ENCODE measurements at places on chromosomes 3 and 15.

- no peak for DNase-seq
Observed at GRCh38 chr3:170507063-170507462, 78.8 kb downstream of the SLC7A14 start.

DNA sequence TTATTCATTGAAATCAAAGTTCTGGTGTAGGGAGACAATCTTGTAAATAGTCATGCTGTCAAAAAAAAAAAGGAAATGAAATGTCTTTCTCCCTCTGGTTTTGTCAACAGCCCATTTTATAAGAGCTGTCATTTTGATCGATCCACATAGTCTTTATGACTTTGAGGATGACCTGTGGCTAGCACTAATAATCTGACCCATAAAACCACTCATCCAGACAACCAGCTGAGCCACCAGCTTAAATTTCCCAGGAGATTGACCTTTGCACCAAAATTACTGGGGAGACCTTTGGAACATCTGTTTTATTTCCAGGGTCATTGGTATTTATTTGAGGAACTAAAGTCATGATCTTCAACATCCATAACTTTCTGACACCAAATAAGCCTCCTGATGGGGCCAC, 98.5 kb upstream of the MME start:
- no peak for DNase-seq

GRCh38 chr3:128352326-128352725, 114.4 kb downstream of the DNAJB8 start:
- DNase-seq: no peak

DNA sequence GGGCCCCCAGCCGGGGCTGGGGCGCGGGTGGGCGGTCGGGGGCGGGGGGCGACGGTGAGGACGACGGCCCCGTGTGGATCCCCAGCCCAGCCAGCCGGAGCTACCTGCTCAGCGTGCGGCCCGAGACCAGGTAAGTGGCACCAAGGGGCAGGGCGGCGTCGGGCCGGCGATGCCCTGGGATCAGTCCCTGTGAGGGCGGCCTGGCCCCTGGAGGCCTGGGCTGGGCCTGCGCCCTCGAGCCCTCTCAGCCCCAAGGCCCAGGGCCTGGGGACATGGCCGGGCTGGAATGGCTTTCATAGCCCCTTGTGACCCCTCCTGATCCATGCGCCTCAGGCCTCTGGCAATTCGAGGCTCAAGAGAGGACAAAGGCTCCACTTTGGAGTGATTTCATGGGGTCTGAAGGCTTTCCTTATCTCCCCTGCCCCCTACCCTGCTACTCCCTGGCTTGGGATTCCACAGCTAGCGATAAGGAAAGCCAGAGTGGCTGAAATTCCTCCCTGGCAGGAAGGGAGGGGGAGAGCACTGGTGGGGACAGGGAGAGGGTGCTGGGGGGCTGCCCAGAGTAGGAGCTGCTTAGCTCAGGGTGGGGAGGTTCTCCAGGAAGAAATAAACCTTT, 418 bp downstream of the ALPK3 start:
- no peak for DNase-seq

DNA sequence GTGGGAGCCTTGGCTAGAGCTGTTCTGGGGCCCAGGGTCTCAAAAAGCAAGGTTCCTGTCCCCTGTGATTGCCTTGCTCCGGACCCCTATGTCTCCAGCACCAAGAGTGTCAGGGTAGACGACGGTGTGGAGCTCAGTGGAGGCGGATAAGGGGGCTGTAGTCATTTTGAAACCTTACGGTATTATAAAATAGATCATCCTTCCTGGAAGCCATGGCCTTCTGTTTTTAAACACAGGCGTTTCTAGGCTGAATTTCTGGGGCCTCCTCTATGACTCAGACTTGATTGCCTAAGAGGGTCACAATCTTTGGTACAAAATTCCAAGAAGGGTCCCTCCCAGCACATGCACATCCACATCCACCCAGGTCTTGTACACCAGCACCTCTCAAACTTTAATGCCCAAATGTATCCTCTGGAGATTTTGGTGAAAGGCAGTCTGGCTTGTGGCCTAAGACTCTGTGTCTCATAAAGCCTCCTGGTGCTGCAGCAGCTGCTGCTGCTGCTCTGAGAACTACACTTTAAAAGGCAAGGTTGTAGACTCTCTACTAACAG, 70.5 kb upstream of the XCR1 start:
- no peak for DNase-seq

GRCh38 chr15:45773149-45773548, 138.3 kb downstream of the SQOR start:
- no peak for DNase-seq

DNA sequence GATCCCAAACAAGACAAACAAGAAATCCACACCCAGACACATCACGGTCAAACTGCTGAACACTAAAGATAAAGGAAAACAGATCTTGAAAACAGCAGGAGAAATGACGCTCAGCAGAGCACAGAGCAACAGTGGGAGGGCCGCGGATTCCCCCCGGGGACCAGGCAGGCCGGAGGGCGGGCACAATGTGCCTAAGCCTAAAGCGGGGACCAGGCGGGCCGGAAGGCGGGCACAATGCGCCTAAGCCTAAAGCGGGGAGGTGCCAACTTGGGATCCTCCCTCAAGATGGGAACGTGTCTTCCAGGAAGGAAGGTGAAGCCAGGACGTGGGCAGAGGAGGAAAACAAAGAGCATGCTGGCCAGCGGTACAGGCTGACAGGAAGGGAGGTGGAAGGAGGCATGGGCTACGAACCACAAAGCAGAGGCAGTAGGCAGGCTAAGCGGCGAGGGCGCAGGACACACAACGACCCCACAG, 31.1 kb downstream of the CYFIP1 start:
- DNase-seq: no peak

DNA sequence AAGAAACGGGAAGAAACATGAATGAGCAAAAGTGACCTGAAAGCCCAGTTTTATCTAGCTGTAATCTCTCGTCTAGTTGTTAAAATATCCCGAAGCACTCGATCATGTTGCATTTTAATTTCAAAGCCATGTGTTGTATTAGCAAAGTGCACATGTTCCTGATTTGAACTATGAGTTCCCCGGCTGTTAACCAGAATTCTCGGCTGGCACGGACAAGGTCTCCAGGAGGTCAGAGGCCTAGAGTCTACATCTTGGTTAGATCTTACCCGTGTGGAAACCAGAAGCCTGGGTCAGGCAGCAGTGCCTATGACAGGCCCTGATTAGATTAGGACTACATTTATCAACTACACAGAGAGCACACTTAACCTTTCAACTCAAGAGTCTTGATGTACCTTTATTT, 195.8 kb downstream of the CDIN1 start:
- no peak for DNase-seq

DNA sequence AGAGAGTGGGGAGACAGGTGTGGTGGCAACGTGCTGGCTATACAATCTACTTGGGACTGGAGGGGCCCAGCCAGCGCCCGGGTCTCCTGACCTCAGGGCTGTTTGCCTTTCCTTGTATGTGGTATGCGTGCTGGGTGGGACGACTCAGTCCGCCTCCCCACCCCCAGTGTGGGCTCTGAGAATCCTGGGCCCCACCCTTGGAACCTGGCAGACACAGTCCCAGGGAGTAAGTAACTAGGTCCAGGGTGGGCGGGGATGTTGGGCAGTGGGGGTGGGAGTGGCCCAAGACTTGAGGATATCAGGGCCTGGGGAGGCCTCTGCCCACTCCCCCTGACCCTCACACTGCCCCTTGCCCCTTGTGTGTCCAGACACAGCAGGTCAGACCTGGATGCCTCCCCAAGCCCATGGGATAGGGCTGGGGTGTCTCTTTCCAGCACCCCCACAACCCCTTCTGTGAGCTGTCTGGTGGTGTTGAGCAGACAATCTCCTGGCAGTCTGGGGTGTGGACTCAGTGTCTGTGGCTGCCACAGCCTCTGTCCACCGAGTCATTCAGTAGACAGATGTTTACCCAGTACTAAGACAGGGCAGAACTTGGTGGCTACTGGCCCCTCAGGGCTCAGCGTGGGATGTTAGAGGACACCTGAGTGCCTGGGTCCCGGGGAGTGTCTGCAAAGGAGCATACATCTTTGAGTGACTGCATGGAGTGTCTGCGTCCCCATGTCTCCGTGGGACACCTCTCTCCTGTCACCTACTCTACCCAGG, 1.3 kb downstream of the CHST13 start:
- DNase-seq: no peak

DNA sequence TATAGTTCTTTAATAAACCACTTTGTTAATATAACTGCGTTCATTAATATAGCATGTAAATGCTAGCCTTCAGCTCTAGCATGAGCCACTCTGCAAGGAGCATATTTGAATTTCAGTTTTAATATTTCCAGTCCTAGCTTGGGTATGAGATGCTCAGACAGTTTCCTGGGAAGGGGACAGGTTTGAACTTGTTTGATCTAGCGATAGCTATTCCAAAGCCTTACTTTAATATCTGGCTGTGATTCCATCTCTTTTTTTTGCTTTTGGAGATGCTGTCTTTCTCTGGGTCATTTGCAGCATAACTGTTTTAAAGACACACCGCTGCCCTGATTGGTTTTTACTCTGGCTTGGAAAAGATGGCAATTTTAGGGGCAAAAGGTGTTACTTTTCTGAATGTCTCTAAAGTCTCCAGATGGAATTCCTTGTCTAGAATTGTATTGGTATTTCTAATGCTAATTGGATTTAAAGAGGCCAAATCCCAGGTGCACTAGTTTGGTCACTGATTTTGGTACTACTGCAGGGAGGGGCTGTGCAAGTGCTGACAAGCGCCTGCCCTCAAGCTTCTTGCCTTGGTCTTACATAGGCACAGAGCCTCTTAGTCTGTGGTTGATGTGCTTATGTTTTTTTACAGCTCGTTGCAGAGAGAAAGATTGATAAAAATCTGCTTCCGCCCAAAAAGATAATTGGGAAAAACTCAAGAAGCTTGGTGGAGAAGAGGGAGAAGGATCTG, 2.8 kb downstream of the NISCH start:
- no peak for DNase-seq

DNA sequence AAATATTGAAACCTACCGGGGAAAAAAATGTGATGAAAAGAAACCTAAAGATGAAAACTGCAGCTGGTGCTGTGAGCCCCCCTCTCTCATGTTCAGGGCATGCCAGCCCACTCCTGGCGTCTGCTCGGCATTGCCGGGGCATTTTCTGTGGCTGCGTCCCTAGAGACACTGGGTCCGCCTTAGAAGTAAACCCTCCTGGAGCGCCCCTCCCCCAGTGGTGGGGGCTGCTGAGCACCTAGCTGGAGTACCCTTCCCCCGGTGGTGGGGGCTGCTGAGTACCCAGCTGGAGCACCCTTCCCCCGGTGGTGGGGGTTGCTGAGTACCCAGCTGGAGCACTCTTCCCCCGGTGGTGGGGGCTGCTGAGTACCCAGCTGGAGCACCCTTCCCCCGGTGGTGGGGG, 24.5 kb upstream of the GABRA5 start:
- DNase-seq: no peak

DNA sequence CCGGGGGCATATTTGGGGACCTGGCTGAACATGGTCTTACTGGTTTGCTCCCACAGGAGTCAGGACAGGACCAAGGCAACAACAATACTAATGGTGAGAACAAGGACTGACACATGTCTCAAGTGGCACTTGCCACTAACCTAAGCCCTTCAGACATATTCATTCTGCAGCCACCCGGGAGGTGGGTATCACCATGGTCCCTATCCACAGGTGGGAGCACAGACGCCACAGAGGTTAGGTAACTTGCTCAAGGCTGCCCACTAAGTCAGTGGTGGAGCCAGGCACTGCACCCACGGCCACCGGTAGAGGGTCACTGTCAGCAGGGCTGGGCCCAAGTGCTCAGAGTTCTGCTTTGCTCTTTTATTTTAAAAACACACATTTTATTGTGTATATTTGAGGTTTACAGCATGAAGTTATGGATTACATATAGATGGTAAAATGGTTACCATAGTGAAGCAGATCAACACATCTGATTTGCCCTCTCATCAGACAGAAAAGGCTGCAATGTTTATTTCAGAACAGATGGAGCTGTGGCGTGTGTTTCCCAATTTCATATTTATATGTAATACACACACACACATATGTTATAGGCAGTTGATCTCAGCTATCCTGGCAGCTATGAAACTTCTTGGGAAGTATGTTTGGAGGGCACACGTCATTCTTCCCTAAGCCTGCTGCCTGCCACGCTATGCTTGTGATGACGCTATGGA, 30.0 kb upstream of the SLC41A3 start:
- no peak for DNase-seq

DNA sequence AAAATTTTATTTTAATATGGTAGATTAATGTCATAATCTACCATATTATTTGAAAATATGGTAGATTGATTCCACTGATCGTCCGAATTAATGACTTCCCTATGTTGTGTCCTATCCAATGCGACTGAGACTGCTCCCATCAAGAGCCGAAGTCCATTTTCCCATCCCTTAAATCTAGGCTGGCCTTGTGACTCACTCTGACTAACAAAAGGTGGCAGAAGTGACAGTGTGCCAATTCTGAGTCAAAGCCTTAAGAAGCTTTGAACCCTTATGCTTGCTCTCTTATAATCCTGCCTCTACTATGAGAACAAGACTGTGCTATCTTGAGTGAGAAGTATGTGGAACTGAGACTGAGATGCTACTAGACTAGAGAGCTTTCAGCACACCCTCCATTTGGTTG, 387.2 kb downstream of the ROBO1 start:
- no peak for DNase-seq

- no peak for DNase-seq
Observed at GRCh38 chr15:57945616-57946015, 119.9 kb downstream of the ALDH1A2 start.

DNA sequence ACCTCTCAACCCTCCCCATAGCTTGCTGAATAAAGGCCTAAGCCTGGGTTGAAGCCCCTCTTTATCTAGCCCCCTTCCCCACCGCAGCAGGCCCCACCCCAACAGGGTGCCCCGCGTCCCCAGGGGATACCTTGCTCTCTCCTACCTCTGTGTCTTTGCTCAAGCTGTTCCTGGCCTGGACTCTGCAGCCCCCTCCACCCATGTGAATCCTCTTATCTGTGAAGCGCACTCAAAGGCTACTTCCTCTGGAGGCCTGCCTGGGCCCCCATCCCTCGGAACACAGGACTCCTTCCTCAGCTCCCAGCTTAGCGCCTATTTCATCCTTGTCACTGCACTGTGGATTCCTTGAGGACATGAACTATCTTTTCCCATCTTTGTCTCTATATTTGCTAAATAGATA, 61.4 kb upstream of the HERC1 start:
- DNase-seq: no peak

DNA sequence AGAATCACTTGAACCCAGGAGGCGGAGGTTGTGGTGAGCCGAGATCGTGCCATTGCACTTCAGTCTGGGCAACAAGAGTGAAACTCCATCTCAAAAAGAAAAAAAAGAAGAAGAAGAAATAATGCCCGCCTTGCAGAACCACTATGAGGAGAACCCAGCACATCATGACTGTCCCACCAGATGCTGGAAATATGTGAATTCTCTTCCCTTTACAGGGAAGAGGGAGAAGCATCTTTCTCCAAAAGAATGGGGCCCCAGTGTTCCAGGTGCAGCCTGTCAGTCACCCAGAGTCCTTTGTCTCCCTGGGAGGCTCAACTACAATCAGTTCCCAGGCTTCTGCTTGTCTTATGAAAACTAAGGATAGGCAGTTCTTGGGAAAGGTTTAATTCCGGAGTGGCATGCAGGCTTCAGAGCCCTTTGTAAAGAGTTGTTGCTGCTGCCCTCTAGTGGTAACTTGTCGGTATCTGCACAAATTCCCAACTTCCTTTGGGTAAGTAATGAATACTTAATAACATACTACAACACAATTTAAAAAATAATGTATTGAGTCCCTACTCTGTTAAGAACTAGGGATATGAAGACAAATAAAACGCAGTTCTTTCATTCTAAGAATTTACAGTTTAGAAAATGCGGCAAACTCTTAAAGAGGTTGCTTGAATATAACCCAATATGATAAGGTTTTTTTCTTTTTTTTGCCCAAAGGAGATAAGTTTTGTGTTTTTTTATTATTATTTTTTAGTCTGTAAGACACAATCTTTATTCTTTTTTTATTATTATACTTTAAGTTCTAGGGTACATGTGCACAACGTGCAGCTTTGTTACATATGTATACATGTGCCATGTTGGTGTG, 18.6 kb upstream of the TICRR start:
- peak; percentile 24 for DNase-seq
